ENCODE measurements at places on chromosomes 3 and 15.

DNA sequence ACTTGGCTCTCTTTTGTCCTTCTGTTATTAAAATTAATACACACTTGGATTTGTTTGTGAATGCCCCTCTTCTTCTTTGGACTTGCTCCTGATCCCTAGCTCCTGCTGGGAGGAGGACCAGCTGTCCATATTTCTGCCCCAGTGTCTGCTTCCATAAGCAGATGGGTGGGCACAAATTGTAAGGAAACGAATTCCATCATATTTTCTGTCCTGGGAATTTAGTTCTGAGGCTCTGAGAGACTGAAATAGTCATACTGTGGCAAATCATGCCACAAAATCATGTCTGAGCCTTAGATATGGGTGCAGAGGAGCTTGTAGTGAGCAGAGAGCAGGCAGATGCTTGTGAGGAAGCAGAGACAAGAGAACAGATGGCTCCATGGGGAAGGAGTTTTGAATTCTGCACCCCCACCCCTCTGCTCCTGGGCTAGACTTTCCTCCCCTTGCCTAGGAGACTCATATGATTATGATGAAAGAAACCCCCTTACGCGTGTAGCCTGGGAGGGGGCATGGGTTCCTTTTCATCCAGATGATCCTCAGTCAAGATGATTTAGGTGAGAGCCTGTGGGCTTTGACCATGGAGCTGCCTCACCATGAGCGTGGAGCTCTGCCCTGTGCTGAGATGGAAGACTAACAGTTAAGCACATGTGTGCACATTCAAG, 50.6 kb downstream of the SV2B start:
- DNase-seq = peak; percentile 79

DNA sequence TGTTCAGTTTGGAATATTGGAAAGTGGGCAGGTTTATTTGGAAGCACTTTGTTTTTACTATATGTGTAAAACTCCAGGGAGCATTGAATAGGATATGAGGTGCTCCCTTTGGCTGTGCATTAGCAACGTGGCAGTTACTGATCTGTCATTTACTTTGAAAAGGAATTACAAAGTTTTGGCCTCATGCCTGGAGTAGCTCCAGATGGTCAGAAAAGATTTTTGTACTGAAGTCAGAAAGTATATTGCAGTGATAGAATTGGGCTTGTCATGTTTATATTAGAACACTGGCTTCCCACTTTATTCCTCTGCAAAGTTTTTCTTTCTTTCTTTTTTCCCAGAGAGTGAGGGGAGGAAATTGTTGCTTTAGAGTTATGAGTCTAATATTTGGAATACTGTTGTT, 26.1 kb downstream of the FNDC3B start:
- peak; percentile 29 for DNase-seq

DNA sequence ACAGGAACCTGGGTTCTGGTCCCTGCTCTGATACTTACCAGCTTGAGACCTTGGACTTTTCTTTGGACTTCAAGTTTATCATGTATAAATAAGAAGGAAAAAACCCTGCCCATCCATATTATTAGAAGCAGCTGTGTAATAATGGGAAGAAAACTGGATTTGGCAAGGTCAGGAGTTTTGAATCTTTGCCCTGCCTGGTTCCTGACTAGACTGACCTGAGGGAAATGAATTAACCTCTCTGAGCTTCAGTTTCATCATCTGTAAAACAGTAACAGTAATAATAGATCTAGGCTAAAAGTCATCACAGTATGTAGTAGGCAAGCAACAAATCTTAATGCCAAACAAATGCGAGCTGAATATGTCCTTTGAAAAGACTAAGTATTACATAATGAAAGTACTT, 68.8 kb downstream of the FSIP1 start:
- DNase-seq = no peak

- DNase-seq = no peak
Measured at GRCh38 chr3:22117751-22118346, 366.8 kb upstream of the ZNF385D start.

DNA sequence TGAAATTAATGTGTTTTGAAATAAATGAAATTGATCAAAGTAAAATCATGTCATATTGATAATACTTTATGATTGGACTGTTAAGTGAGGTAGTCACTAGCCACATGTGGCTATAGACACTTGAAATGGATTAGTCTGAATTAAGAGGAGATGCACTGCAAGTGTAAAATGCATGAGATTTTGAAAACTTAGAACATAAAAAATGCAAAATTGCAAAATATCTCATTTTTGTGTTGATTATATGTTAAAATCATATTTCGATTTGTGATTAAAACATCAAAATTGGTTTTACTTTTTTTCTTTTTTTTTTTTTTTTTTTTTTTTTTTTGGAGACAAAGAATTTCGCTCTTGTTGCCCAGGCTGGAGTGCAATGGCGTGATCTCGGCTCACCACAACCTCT, 23.2 kb downstream of the CAPN7 start:
- DNase-seq = no peak

DNA sequence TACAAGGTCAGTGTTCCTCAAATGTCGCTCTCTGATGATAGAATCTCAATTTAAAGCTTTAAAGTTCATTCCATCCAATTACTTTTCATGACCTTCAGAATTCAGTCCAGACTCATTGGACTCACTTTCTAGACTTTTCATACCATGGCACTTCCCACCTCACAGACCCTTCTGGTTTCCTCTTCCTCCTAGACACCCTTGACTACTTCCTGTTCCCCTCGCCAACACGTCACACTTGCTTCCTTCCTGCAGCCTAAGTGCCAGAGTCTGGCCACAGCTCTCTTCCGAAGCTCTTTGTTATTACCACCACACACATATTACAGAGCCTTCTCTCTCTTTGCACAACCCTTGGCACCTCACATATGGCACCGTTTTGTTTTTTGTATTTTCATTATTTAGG, 59.1 kb upstream of the UMPS start:
- DNase-seq = no peak

DNA sequence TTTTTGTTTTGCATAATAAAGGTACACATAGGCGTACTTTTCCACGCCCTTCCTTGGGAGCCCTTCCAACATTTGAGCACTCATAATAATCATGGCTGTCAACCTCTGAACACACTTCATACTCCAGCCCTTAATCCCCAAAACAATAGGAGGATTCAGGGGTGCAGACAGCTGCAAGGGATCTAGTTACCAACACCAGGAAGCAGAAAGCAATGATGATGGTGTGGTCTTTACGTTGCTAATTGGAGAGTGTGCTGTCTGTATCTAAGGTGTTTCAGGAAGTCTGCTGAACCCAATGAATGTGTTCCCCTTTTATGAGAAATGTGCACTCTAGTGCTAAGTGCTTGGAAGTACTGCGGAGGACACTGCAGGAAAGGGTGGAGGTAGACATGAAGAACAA, 60.3 kb upstream of the PDZRN3 start:
- DNase-seq = no peak

DNA sequence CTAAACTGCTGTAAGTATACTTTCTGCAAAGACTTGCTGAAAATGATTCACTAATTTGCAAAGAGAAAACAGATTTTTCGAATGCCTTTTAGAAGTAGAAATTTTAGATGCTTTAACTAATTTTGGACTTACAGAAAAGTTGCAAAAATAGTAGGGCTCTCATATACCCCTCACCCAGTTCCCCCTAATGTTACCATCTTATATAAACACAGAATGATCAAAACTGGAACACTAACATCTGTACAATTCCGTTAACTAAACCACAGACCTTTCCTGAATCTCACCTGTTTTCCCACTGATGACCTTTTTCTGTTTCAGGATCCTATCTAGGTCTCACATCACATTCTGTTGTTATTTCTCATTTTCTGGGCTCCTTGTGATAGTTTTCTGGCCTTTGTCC, 454.8 kb downstream of the SHQ1 start:
- DNase-seq = no peak

- peak; percentile 28 for DNase-seq
Measured at GRCh38 chr15:81480645-81481053, 106.6 kb upstream of the TMC3 start.

Measured in NCI-H524 (cell line).